ENCODE measurements at places on chromosomes 3 and 15. TPM values are rescaled to one million over a fixed set of nuclear protein-coding genes. Genes with fewer than 3 reads are reported as not detected.

DNA sequence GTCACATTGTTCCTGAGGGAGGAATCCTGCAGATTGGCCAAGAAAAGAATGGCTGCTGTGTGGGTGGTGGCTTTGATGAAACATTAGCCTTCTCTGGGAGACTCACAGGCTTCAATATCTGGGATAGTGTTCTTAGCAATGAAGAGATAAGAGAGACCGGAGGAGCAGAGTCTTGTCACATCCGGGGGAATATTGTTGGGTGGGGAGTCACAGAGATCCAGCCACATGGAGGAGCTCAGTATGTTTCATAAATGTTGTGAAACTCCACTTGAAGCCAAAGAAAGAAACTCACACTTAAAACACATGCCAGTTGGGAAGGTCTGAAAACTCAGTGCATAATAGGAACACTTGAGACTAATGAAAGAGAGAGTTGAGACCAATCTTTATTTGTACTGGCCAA is 6.1 kb downstream of the PTX3 start:
- H3K4me3 ChIP-seq, result no peak overlapping the region
- H3K27ac ChIP-seq, result no peak overlapping the region
- H3K36me3 ChIP-seq, result no peaks in the 10 kb centered on the region
- no peak for DNase-seq
- no peaks in the 10 kb centered on the region for H3K27me3 ChIP-seq

DNA sequence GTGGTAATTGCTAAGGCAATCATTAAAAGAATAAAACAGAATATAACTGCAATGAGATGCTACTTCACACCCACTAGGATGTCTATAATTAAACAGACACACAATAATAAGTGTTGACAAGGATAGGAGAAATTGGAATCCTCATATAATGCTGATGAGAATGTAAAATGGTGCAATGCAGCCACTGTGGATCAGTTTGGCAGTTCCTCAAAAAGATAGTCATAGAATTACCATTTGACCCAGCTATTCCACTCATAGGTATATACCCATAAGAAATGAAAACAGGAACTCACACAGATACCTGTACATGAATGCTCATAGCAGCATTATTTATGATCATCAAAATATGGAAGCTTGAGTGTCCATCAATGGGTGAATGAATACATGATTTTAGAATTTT is 9.6 kb upstream of the RNF111 start:
- H3K27ac ChIP-seq, result no peak overlapping the region
- no peaks in the 10 kb centered on the region for H3K4me1 ChIP-seq
- H3K36me3 ChIP-seq, result no peaks in the 10 kb centered on the region
- H3K4me3 ChIP-seq, result no peak overlapping the region
- DNase-seq, result no peak
- H3K27me3 ChIP-seq, result no peaks in the 10 kb centered on the region

GRCh38 chr3:109252641-109253040 is 63.7 kb downstream of the DPPA2 start:
- no peak overlapping the region for H3K27ac ChIP-seq
- DNase-seq, result no peak
- no peaks in the 10 kb centered on the region for H3K4me1 ChIP-seq
- H3K4me3 ChIP-seq, result no peak overlapping the region
- H3K36me3 ChIP-seq, result no peaks in the 10 kb centered on the region

- no peaks in the 10 kb centered on the region for H3K27me3 ChIP-seq
- no peak overlapping the region for H3K4me3 ChIP-seq
- H3K27ac ChIP-seq, result no peak overlapping the region
- H3K36me3 ChIP-seq, result peaks cover 5% of the 10 kb centered on the region
- no peaks in the 10 kb centered on the region for H3K4me1 ChIP-seq
- DNase-seq, result no peak
Observed at GRCh38 chr3:176469694-176470205, 727.5 kb downstream of the TBL1XR1 start.

DNA sequence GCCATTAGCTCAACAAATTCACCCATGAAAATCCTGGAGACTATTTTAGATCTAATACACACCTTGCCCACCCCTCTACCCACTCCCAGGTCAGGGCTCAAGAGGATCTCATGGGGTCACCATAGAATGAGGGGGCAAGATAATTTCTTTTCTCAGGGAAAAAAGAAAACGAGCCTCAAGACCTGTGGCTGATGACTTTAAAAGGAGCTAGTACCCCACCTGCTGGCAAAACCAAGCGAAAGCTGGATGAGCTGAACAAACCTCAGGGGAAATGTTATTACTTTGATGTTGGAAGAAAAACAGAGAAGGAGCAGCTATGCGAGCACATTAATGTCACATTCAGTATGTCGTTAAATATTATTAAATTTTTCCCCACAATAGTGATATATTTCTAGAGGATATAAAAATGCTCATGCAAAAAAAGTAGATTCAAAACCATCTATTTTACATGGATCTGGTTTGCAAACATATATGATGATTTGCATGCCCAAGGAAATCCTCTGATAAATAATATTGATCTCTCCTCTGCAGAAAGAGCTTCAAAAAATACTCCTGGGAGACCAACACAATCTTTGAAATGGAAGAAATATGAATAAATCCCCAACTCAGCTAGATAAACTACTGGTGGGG is 37.7 kb downstream of the PLD1 start:
- H3K27me3 ChIP-seq, result no peaks in the 10 kb centered on the region
- no peaks in the 10 kb centered on the region for H3K36me3 ChIP-seq
- H3K27ac ChIP-seq, result no peak overlapping the region
- peak; percentile 52 for DNase-seq

GRCh38 chr3:122271246-122271898 is 53.7 kb upstream of the CSTA start:
- H3K36me3 ChIP-seq, result no peaks in the 10 kb centered on the region
- DNase-seq, result no peak
- H3K4me1 ChIP-seq, result no peaks in the 10 kb centered on the region
- no peak overlapping the region for H3K4me3 ChIP-seq
- no peak overlapping the region for H3K27ac ChIP-seq
- no peaks in the 10 kb centered on the region for H3K27me3 ChIP-seq

- no peak overlapping the region for H3K27ac ChIP-seq
- H3K27me3 ChIP-seq, result no peaks in the 10 kb centered on the region
- H3K4me1 ChIP-seq, result peaks cover 5% of the 10 kb centered on the region
Observed at GRCh38 chr3:50170689-50171088, 15.6 kb downstream of the SEMA3F start.

DNA sequence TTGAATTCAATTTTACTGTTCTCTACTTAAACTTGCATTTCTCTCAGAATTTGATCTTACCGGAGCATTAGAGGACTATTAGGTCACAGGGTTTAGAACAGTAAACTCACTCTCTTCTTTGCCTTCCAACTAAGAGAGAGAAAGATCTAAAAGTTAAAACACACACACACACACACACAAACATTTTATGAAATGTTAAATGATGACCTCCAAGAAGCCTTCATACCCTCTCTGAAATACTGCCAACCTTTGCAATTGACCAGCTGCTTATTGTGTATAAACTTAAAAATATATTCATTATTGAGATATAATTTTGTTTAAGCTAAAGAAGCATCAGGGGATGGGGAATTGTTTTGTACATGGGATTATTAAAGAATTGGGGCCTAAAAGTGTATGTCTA is 15.5 kb upstream of the NR2F2 start:
- no peaks in the 10 kb centered on the region for H3K4me1 ChIP-seq
- H3K4me3 ChIP-seq, result no peak overlapping the region
- DNase-seq, result no peak
- H3K27me3 ChIP-seq, result peaks cover 3% of the 10 kb centered on the region

GRCh38 chr15:98866511-98866910 is 141.1 kb downstream of the PGPEP1L start:
- peaks cover 11% of the 10 kb centered on the region for H3K4me1 ChIP-seq
- H3K4me3 ChIP-seq, result peak overlapping the region; percentile 31
- H3K36me3 ChIP-seq, result no peaks in the 10 kb centered on the region
- no peaks in the 10 kb centered on the region for H3K27me3 ChIP-seq
- H3K27ac ChIP-seq, result no peak overlapping the region

DNA sequence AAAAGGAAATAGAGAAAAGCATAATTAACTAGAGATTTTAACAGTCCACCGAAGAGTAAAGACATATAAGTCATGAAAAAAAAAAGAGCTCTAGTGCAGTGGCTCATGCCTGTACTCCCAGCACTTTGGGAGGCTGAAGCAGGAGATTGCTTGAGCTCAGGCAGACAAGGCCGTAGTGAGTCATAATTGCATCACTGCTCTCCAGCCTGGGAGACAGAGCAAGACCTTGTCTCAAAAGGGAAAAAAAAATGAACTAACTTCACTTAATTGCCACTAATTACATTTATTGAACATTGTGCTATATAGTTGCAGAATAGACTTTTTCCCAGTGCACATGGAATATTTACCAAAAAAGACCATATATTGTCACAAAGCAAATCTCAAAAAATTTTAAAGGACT is 221.8 kb downstream of the CBLB start:
- H3K4me3 ChIP-seq, result no peak overlapping the region
- DNase-seq, result no peak
- H3K36me3 ChIP-seq, result peaks cover 6% of the 10 kb centered on the region
- H3K27me3 ChIP-seq, result no peaks in the 10 kb centered on the region
- no peak overlapping the region for H3K27ac ChIP-seq
- H3K4me1 ChIP-seq, result no peaks in the 10 kb centered on the region

- H3K4me1 ChIP-seq, result peaks cover 12% of the 10 kb centered on the region
- no peak overlapping the region for H3K4me3 ChIP-seq
- no peak overlapping the region for H3K27ac ChIP-seq
- no peak for DNase-seq
- 0 out of 3 replicates have a peak, but pooled peaks cover 2% of the 10 kb centered on the region for H3K36me3 ChIP-seq
- H3K27me3 ChIP-seq, result no peaks in the 10 kb centered on the region
Observed at GRCh38 chr3:184658223-184658928, 53.5 kb downstream of the MAGEF1 start.

DNA sequence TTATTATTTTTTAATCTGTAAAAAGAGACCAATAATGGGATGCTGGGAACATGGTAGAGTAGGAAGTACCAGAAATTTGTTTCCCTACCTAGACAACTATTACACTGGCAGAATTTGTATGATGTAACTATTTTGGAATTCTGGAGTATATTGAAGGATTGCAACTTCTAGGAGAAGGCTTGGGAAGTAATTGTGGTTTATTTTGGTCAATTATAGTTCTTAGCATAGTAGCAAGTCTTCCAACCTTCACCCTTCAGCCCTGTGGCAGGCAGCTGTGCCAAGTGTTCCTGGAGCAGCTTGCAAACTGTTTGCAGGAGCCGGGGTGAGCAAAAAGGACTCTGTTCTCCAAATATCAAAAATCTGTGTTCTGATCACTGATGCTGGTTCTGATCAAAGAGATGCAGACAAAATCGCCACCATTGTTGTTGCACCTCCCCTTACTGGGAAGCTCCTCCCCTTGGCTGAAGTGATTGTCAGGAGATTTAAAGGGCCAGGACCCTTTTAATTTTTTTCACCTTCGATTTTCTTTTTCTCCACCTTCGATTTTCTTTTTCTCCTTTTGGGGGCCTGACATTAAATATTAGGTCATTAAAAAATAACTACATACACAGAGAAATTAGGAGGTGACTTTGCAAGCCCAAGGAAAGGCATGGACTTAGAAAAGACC is 363.3 kb downstream of the SLC9A9 start:
- H3K36me3 ChIP-seq, result no peaks in the 10 kb centered on the region
- DNase-seq, result no peak
- no peak overlapping the region for H3K4me3 ChIP-seq
- no peaks in the 10 kb centered on the region for H3K27me3 ChIP-seq

TTLL13 gene
- not detected for total RNA-seq

PLCH1 gene
- 17.8 TPM for total RNA-seq

UMPS gene
- total RNA-seq, result 56.4 TPM

C3orf33 gene
- total RNA-seq, result 2.9 TPM

SMCO1 gene
- not detected for total RNA-seq

CDHR4 gene
- total RNA-seq, result not detected

MAGEL2 gene
- total RNA-seq, result 9.7 TPM
